T-helper 2 cell treated with Interferon-gamma antibody and Interleukin-4, amounts not matched to agents 5 μg/mL and 100 μg/mL, for 36 hours (primary cell): ENCODE measurements at places on chromosomes 13 and 19.

GRCh38 chr13:45748941-45749759 lies 47.0 kb downstream of the CBY2 start:
- H3K36me3 ChIP-seq: no peaks in the 10 kb centered on the region
- H3K4me3 ChIP-seq: no peak overlapping the region
- no peaks in the 10 kb centered on the region for H3K27me3 ChIP-seq
- no peak overlapping the region for H3K27ac ChIP-seq
- H3K4me1 ChIP-seq: no peaks in the 10 kb centered on the region
- DNase-seq: no peak

GRCh38 chr13:98913741-98914140 lies 64.1 kb downstream of the DOCK9 start:
- no peaks in the 10 kb centered on the region for H3K27me3 ChIP-seq
- no peak overlapping the region for H3K4me3 ChIP-seq
- DNase-seq: no peak

DNA sequence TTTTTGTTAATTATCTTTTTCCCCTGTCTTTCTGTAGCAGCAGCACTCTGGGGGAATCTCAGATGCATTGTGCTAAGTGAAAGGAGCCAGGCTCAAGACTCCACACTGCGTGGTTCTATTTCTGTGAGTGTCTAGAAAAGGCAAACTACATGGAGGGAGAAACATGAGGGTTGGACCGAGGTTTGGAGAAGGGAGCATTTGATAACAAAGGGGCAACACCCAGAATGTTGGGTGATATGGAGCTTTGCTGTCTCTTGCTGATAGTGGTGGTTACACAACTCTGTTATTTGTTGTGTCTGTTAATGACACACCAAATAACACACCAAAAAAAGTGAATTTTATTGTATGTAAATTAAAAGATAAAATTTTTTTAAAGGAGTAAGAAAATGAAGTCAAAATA lies 107.8 kb downstream of the COL4A2 start:
- no peak overlapping the region for H3K4me3 ChIP-seq
- DNase-seq: no peak
- peaks cover 4% of the 10 kb centered on the region for H3K4me1 ChIP-seq
- H3K36me3 ChIP-seq: no peaks in the 10 kb centered on the region
- H3K27me3 ChIP-seq: peaks cover 73% of the 10 kb centered on the region

DNA sequence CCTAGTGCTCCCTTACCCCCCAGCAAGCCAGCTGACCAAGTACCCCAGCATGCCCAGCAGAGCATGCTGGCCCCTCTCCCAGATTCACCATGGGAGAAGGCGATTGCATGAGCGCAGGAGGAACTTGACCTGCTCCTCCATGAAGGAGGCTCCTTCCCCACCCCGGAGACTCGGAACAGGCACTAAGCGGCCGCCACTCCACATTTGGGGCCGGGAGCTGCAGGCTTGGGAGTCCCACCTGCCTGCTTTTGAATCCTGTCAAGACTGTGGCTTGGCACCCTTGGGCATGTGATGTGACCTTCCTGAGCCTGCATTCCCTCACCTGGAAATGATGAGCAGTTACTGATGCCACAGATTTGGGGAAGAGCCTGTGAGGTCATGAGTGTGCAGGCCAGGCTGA lies 12.7 kb upstream of the TIMM50 start:
- no peaks in the 10 kb centered on the region for H3K27me3 ChIP-seq
- H3K36me3 ChIP-seq: peaks cover 73% of the 10 kb centered on the region
- no peak overlapping the region for H3K27ac ChIP-seq
- no peak overlapping the region for H3K4me3 ChIP-seq
- no peaks in the 10 kb centered on the region for H3K4me1 ChIP-seq
- no peak for DNase-seq

- no peak overlapping the region for H3K27ac ChIP-seq
- DNase-seq: no peak
- H3K36me3 ChIP-seq: no peaks in the 10 kb centered on the region
- no peak overlapping the region for H3K4me3 ChIP-seq
These were observed 1333.1 kb downstream of the EFNB2 start for GRCh38 chr13:105202354-105202753.

DNA sequence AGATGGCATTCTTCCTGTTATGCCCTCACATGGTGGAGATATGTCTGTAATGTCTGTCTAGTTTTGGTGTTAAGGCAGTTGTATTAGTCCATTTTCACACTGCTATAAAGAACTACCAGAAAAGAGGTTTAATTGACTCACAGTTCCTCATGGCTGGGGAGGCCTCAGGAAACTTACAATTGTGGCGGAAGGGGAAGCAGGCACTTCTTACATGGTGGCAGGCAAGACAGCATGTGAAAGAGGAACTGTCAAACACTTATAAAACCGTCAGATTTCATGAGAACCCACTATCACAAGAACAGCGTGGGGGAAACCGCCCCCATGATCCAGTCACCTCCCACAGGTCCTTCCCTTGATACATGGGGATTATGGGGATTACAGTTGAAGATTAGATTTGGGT lies 3.2 kb downstream of the ZNF441 start:
- peaks cover 7% of the 10 kb centered on the region for H3K4me1 ChIP-seq
- no peak overlapping the region for H3K27ac ChIP-seq
- H3K36me3 ChIP-seq: peaks cover 44% of the 10 kb centered on the region
- H3K27me3 ChIP-seq: peaks cover 1% of the 10 kb centered on the region
- H3K4me3 ChIP-seq: no peak overlapping the region
- no peak for DNase-seq

GRCh38 chr13:24203273-24203672 lies 42.8 kb downstream of the SPATA13 start:
- H3K27me3 ChIP-seq: no peaks in the 10 kb centered on the region
- H3K4me1 ChIP-seq: peaks cover 32% of the 10 kb centered on the region
- DNase-seq: no peak
- H3K36me3 ChIP-seq: peaks cover 4% of the 10 kb centered on the region
- peak overlapping the region; percentile 51 for H3K4me3 ChIP-seq

DNA sequence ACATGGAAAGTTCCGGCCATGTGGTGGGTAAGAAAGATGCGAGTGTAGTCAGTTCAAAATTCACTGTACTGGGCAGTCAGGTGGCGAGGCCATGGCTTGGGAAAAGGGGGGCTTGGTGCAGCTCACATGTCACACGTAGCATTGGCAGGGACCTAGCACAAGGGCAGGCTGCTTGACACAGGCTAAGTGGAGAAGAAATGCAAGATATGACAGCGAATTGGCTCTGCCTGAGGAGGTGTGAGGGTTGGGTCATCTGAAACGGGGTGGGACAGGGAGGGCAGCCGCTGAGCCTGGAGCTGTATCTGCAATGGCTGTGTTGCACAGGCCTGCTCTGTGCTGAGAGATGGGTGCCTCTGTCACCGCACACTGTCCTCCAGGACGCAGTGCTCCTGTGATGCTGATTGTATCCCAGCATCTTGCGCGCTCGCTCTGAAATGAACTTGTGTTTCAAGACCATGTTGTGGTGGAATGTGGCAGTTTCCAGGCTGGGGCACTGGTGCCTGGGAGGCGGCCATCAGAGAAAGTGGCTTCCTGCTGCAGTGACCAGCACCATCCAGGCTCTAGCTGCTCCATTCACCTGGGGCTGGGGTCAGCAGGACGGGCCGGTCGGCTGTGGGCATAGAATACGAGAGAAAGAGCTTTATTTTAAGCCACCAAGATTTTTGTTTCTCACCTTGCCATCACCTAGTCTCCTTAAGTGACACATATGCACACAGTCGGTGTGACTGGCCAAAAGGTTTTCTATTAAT lies 70.3 kb downstream of the TEX29 start:
- no peak for DNase-seq
- no peak overlapping the region for H3K4me3 ChIP-seq

DNA sequence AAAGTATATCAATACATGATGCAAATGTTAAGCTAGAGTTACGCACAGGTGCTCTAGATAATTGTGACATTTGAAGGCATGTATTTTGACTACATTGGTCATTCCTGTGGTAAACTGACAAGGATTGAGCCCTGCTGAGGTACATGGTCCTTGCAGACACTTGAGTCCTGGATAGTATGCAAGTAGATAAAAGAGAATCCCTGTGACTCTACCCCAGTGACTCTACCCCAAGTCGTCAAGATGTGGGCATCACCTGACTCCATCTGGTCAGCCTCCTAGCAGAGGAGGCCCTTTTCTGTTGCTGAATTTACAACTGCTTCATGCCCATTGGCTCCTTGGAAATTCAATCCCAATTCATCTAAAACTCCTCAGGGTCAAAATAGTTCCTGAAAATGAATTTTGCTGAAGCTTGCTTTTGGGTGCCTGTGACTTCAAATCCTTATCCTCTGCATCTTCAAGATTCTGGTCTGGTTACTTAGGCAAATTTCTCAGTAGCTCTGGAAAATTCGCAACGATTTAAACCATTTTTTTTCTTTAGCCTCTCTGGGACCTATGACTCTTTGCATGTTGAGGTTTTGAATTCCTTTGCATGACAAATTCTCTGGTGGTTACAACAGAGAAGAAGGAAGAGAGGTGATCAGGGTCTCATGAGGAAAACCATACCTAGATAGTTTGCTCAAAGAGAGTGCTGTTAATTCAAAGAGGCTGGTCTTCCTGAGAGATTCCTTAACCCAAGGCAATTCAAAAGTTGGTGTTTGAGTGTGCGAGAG lies 422.1 kb downstream of the FGF9 start:
- H3K27ac ChIP-seq: no peak overlapping the region
- no peaks in the 10 kb centered on the region for H3K36me3 ChIP-seq
- no peaks in the 10 kb centered on the region for H3K27me3 ChIP-seq
- H3K4me3 ChIP-seq: no peak overlapping the region
- no peaks in the 10 kb centered on the region for H3K4me1 ChIP-seq

DNA sequence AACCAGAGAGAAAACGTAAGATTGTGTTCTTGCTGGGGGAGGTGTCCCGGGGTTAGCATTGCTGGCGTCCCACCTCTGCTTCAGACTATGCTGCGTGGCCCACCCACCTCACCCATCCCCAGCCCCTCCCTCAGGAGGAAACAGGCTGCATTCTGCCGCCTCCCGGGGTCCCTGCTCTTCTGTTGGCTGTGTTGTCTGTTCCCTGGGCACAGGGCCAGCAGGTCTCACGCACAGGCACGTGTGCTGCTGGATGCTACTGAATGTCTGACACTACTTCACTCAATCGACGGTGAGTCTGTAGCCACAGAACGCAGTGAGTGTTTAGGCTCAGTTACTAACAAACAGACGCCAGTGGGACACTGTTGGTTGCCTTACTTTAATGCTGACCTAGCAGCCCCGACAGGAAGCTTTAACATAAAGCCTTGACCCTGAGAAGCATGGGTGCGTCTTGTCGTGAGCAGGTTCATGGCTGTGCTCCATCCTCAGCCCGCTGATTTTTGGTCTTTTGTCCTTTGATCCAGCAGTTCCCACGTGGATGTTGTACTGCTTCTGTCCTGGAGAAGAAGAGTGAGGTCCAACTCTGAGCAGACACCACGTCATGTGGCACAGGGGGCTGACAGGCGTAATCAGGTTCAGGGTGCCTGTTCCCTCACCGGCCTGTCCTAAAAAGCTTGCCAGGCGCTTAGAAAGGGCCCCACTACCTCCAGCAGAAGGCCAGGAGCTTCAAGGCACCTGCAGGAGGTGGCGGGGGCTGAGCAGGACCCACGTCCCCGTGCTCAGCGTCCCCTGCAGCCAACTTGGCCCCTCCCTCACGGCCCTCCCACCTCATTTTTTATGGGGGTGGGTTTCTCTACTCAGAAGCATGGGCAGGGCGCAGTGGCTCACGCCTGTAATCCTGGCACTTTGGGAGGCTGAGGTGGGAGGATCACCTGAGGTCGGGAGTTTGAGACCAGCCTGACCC lies 26.0 kb downstream of the NAXD start:
- no peak overlapping the region for H3K27ac ChIP-seq
- peaks cover 3% of the 10 kb centered on the region for H3K4me1 ChIP-seq
- H3K36me3 ChIP-seq: peaks cover 42% of the 10 kb centered on the region
- no peak for DNase-seq
- H3K27me3 ChIP-seq: no peaks in the 10 kb centered on the region

DNA sequence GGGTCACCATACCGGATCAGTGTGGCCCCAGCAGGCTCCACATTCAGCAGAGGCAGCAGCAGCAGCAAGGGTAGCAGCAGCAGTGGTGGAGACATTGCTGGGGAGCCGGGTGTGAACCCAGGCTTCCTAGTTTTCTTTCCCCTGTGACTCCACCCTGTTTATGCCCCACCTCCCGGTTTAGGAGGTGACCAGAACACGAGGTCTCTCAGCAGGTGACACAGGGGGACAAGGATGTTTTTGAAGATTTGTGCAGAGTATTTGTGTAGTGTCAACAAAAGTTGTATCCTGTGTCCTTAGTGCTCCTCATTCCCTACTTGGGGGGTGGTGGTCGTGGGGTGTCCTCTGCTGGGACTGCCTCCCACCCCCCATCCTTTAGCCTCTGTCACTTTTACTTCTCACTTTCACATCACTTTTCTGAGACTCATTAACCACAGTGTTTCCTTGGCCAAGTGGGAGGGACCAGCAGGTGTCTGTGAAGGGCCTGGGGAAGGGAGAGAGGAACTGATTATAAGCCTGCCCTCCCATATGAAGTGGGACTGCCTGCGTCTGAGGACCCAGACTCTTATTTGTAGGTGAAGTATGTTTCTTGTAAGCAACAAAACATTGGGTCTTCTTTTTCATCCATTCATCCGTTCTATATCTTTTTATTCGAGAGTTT lies 15.6 kb upstream of the KCNC3 start:
- no peaks in the 10 kb centered on the region for H3K27me3 ChIP-seq
- no peak for DNase-seq
- peaks cover 22% of the 10 kb centered on the region for H3K36me3 ChIP-seq
- no peak overlapping the region for H3K4me3 ChIP-seq

GRCh38 chr19:33437393-33437820 lies 63.9 kb downstream of the CEBPG start:
- H3K36me3 ChIP-seq: no peaks in the 10 kb centered on the region
- no peak for DNase-seq
